ENCODE measurements at places on chromosomes 16 and 17.

- DNase-seq = no peak
These were observed 35.9 kb upstream of the TOM1L1 start for GRCh38 chr17:54864636-54865356.

DNA sequence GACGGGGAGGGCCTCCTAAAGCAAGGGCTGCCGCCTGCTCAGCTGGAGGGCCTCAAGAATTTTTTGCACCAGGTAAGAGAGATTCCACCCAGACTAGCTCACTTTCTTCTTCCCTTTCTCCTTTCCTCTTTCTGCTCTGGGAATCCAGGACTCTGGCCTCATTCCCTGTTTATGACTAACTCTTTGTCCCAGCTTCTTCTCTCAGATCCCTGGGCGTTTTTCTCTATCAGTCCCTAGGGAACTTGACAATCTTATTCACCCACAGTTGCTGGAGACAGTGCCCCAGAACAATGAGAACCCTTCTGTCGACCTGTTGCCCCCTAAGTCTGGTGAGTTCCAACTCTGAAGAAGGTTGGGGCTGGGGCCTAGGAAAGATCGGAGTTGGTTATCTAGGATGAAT, 15.6 kb downstream of the CNTROB start:
- DNase-seq = no peak

DNA sequence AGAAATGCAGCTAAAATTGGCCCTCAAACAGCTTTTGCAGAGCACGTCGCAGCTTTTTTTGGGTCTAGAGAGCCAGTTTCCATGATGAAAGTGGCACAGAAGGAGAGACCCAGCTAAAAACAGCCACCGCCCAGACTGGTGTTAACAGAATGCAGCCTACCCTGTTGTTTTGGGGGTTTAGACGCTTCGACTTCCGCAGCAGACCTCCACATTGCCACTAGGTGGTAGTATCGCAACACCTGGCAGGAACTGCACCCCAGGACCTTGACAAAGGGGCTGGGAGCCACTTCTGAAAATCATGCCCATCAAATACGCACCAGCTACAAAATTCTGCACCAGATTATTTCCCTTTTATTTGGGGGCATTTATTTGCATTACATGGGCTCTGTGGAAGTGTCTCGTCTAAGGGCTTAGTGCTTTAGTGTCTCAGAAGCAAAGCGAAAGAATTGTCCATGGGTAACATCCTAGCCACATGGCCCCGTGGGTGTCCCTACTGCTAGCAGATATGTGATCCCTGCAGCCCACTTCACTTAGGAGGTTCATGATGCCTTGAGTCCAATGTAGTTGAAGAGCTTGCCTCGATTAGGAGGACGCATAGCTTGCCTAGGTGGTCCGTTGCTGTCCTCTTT, 167.1 kb downstream of the HAPSTR1 start:
- DNase-seq = no peak

- DNase-seq = no peak
These were observed 116.0 kb downstream of the MAP2K4 start for GRCh38 chr17:12136646-12137045.

GRCh38 chr17:3808701-3809100, 7.7 kb upstream of the ITGAE start:
- DNase-seq = no peak

DNA sequence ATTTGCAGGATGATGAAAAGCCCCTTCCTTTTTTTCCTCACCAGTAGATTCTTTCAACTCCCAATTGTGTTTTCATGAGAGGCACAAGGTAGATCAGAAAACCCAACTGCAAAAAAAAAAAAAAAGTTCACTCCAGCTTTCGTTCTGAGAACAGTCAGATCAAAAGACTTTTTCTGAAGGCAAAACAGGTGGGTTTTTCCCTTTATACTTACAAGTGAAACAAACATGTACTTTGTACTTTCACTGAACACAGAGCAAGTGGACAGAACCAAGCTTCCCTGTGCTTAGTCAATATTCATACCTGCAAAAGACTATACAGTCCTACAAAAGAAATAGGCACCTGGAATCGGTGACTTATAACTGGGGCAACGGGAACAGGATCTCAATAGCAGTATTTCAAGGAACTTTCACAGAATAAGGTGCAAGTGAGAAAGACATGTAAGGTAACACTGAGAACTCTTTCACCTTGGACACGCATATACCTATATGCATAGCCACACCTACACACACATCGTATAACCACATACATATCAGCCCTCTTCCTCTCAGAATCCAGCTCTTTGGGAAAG, 54.1 kb downstream of the TOX3 start:
- DNase-seq = no peak

GRCh38 chr17:16352667-16353316, 477 bp downstream of the CENPV start:
- DNase-seq = no peak

DNA sequence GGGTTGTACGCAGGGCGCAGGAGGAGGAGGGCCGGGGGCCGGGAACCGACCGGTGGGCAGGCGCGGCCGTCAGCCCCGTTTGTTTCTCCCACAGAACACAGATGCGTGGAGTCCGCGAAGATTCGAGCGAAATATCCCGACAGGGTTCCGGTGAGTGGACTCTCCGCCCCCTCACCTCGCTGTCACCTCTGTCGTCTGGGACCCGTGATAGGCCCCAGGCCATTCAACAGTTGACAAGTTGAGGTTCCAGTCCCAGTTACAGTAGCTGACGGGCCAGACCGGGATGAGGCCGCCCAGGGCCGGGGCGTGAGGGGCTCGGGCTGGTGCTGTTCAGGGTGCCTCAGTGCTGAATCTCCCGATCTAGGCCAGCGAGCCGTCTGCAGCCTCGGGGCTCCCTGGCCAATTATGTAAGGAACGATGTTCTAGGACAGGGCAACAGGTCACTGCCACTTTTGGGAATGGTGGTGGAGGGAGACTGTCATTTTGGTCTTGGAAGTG, 628 bp downstream of the GABARAPL2 start:
- DNase-seq = no peak

- DNase-seq = no peak
These were observed 1.3 kb upstream of the RAB40C start for GRCh38 chr16:588639-588888.

- DNase-seq = no peak
These were observed 14.9 kb upstream of the RBFOX3 start for GRCh38 chr17:79625706-79626105.

DNA sequence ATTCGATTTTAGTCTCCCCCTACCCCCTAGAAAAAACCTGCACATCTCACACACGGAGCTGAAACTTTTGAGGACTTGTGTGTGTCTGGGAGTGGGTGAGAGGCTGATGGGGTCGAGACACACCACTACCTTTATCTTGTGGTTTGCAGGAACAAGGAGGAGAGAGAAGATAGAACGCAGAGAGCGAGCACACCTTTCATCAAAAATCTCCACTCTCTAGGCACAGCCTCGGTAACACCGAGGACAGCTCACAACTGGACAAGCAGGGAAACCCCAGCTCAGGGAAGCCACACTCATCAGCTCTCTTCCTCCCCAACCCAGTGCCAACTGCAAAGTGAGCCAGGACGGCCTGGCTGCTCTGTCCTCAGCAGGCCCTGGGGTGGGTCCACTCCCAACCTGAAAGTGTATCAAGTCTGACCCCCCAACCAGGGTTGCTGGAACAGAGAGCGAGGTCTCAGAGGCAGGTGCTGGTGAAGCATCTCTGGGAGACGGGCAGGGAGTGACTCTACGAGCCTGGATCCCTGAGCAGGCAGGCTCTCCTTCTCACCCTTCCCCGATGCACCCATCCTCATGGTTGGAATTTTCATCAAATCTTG, 5.2 kb upstream of the GHDC start:
- no peak for DNase-seq

DNA sequence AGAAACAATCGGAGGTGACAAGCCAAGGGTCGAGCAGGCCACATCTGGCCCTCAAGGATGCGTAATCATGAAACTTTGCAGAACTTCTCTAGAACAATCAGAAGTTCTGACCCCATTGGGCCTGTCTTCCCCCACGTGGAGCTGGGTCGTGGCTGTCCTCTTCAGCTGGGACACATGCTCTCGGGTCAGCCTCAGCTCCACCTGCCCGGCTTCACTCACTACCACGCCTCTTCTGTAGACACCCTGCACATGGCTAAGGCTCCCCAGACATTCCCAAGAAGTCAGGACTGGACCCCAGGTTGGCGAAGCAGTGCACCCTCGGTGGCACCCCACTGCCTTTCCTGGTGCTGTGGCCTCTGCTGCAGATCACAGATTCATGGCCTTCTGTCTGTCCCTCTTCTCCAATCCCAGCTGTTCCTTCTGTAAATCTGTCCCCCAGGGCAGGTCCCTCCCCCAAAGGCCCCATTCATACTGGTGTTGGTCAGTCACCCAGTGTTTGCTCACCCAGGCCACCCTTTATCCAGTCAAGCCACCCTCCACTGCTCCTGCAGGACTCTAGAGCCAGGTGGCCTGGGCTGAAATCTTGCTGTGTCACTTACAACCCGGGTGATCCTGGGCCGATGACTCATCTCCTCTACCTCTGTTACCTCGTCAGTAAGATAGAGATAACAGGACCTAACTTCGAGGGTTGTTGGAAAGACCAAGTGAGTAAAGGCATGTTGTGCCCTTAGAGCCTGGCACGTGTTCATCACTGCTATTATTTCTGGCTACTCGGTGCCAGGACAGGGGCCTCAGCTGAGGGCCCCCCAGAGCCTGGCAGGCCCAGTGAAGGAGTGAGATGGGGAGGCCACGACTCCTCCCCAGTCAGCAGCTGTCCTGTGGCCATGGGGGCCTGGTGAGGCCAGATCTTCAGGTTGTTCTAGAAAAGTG, 1.4 kb upstream of the SLC5A11 start:
- DNase-seq = no peak

GRCh38 chr16:16096121-16096857, 127.0 kb downstream of the ABCC6 start:
- no peak for DNase-seq

DNA sequence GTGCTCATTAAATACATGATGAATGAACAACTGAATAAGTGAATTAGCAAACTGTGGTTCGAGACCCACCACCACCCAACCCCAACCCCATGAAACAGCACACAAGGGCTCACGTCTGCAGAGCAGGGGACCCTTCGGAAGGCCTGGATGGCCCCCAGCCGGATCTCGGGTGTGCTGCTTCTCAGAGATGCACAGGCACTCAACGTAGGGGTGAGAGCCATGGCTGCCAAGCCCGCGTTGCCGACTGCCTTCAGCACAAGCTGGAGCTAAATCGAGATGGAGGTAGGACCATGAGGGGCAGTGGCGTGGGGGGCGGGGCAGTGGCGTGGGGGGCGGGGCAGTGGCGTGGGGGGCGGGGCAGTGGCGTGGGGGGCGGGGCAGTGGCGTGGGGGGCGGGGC, 93.2 kb downstream of the LITAF start:
- no peak for DNase-seq

DNA sequence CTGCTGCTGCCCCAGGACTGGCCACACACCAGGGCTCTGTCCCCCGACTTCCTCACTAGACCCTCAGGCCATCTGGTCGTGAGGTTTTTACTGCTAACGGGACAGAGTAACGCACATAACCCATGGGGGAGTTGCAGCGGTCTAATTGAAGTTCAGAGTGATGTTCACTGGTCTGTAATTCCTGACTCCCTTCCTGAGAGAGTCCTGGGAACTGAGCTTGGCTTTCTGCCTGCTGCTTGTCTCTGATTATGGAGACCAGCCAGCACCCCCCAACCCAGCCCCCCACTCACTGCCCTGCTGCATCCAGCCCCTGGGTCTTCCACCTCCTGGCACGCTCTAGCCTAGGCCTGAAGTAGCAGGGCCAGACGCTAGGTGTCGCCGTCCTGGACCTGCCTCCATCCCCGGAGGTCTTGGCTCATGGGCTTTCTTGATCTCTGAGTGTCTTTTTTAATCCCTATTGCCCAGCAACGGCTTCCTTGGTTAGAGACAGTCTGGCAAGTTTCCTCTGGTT, 192.9 kb downstream of the CCDC182 start:
- DNase-seq = peak; percentile 18

DNA sequence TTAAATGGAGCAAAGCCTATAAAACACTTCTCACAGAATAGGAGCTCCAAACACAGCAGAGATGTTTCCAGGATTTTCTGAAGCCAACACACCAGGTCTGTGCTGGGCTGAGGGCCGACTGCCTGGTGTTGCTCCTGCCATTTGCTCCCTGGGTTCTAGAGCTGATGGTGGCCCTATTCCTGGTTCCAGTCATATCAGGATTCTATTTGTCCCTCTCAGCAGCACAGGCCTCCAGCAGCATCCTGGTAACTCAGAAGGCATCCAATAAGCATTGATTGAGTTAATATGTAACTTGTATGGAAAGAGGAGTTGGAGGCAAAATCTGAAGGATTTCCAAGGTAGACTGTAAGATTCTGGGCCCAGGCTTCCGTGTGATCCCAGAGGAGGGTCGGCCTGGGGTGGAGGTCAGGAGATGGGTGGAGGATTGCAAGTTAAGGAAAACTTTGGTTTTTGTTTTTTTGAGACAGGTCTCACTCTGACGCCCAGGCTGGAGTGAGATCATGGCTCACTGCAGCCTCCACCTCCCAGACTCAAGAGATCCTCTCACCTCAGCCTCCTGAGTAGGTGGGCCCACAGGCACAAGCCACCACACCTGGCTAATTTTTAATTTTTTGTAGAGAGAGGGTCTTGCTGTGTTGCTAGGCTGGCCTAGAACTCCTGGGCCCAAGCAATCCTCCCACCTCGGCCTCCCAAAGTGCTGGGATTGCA, 5.7 kb downstream of the NUPR1 start:
- no peak for DNase-seq

GRCh38 chr16:22206842-22207714, 1.0 kb downstream of the EEF2K start:
- DNase-seq = peak; percentile 48

DNA sequence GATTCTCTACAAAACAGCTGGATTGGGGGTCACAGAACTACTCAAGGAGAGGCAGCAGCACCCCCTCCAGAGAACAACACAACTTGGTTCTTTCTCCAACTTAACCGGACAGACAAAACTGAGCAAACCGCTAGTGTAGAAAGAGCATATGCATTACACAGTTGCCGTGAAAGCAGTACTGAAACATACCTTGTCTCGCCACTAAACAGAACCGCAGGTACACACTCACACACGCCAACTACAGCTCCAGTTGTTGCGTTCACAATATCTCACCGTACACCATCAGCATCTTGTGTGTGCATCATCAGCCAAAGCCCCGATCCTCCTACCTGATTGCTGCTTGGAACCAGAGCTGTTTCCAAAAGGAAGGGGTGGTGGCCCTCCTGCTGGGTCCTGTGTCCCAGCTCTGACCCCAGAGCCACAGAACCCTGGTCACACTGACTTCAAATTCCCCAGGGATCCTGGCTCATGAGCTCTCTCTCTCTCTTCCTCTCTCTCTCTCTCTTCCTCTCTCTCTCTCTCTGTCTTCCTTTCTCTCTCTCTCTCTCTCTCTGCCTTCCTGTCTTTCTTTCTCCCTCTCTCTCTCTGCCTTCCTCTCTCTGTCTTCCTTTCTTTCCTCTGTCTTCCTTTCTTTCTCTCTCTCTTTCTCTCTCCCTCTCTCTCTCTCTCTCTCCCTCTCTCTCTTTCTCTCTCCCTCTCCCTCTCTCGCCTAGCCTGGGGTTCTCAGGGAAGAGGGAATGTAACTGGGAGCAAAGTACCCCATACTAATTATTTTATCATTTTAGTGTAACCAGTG, 8.4 kb downstream of the PIMREG start:
- DNase-seq = no peak

DNA sequence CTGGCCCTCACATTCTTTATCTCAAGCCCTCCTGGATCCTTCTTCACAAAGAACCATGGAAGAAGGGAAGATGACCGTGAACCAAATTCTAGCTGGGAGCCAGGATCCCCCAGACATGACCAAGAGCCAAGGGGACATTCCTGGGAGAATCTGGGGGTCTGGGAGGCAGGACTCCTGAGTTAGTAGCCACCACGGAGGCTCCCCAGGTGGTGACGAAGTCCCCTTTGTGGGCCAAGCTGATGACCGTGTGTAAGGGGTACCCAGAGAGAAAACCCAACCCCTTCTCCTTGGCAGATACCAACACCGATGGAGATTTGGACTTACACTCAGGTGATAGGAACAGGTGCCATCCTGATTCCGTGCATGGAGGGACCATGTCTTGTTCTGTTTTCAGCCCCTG, 6.8 kb upstream of the GFAP start:
- no peak for DNase-seq

All from anterior cingulate cortex (tissue), 58 donors.